Fibroblast of skin of right quadriceps (primary cell): ENCODE measurements at places on chromosomes 1 and 21.
A peak's percentile ranks its signal among the peaks of the same experiment; 100 is the strongest.

DNA sequence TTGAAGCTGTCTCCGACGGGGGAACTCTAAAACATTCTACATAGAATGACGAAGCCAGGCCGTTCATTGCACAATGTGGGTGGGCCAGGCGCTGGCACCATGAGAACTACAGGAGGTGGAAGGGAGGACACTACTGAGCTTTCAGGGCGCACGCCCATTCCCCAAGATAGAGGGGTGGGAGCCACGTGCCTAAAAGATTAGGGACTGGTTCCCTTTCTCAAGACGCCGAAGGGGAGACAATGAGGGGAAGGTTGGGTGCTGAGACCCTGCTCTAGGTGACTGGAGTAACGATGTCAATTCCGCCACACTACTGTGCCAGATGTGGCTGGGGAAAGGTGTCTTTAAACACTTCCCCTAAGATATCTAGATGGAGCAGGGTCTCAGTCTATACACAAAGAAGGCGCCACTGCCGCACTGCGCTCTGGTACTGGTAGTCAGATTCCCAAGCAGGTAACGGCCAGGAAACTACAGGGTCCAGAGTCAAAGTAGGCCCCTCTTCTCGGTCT is 782 bp downstream of the CSDE1 start:
- peak; percentile 50 for DNase-seq

DNA sequence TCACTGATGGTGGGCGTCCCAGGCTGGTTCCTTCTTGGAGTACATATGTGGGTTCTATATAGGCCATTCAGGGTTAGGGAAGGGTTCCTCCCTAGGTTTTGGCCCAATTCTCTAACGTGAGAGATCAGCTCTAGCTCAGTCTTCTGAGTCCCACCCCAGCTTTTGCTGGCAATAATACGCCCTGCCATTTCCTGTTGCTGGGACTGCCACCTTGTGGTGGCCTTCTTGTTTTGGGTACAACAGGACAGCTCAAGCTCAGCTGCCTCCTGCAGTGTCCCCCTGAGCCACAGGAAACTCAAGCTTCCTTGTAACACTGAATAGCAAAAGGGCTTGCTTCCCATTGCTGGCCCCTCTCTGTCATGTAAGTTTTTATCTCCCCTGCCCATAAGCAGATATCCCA is 77.8 kb downstream of the BACH1 start:
- DNase-seq: peak; percentile 29

GRCh38 chr1:205701420-205701819 is 21.1 kb upstream of the SLC45A3 start:
- DNase-seq: no peak

- no peak for DNase-seq
Observed at GRCh38 chr1:172360985-172361384, 59.5 kb upstream of the C1orf105 start.

GRCh38 chr1:221845650-221846371 is 103.9 kb upstream of the DUSP10 start:
- peak; percentile 71 for DNase-seq

- no peak for DNase-seq
Observed at GRCh38 chr1:13450204-13450603, 40.0 kb downstream of the PRAMEF20 start.

- peak; percentile 58 for DNase-seq
Observed at GRCh38 chr1:19430121-19431068, 54.9 kb downstream of the CAPZB start.

GRCh38 chr1:7670334-7671145 is 100.6 kb upstream of the VAMP3 start:
- DNase-seq: no peak

GRCh38 chr1:84163123-84163931 is 19.3 kb downstream of the PRKACB start:
- DNase-seq: no peak

DNA sequence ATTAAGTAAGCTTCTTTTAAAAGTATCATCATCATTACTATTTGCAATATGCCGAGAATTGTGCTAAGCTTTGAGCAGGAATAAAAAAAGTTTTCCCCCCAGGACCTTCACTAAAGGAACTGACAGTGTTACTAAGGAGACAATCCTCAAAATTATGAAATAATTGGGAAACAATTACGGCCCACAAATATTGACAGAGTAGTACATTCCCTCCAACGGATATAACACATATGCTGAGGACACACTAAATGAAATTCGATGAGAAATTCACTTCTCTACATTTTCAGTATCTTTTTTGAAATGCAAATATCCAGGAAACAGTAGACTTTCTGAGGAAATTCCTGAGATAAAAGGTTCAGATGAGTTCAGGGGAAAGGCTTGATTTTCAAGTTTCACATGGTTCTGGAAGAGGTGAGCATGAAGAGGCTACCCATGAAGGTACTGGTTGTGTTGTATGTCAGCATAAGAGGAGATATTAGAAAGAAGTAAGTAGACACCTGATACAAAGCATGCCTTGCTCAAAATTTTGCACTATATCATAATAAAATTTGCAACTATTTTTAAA is 171.2 kb upstream of the NR5A2 start:
- no peak for DNase-seq

DNA sequence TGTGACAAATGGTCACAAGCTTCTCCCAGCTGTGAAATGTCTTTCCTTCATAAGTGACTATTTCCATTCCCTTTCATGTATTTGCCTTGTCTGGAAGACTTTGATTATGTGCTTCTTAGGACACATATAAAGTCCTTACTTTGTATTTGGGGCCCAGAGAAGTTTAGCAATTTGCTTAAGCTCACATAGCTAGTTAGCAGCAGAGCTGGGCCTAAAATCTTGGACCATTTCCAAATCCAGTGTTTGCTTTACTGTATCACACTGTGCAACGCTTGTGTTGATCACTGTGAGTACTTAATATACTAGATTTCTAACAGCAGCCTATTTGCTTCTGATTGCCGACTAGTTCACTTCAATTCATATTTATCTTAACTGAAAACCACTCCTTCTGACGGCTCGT is 2.2 kb upstream of the KCNA3 start:
- DNase-seq: no peak

DNA sequence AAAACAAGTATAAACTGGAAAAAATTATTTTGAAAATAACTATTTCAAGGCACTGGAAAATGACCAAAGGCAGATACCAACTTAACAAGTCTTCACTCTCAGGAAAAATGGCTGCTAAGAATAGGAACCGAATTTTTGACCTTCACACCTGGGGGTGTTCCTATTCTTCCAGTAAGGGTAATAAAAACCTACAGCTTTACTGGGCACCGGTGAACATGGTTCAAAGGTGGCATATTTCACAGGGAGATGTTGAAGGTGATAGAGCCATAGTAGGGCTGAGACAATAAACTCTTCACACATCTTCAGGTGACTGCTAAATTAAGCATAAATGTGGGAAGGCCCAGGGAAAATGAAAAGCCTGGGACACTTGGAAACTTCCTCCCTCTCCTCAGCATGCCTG is 65.4 kb upstream of the IFFO2 start:
- no peak for DNase-seq

GRCh38 chr1:233427907-233428306 is 100.4 kb downstream of the MAP3K21 start:
- DNase-seq: no peak
